ENCODE measurements at places on chromosomes 2 and 18.
A peak's percentile ranks its signal among the peaks of the same experiment; 100 is the strongest.

- DNase-seq, result no peak
These were observed 207.4 kb downstream of the TCF4 start for GRCh38 chr18:55380589-55380988.

GRCh38 chr18:31419457-31419932 lies 28.0 kb upstream of the DSG3 start:
- DNase-seq, result no peak

GRCh38 chr18:38450876-38451275 lies 885.3 kb upstream of the CELF4 start:
- DNase-seq, result no peak

GRCh38 chr2:21770787-21771186 lies 647.0 kb downstream of the TDRD15 start:
- no peak for DNase-seq

DNA sequence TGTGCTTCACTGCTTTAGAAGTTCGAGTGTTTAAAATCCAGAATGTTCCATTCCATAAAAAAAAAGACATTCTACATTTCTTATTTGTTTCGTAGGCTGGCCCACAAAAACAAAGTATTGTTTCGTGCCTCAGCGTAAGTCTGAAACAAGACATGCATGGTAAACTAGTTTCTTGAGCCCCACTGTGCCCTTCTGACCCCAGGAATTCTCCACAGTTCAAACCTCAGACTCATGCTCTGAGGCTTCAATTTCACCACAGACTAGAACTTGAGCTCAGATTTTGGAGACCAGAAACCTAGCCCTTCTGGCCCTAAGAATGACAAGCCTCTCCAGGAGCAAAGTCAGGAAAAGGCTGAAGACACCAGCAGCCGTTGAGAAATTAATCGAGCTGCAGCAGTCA lies 151.5 kb downstream of the SLC8A1 start:
- DNase-seq, result no peak

DNA sequence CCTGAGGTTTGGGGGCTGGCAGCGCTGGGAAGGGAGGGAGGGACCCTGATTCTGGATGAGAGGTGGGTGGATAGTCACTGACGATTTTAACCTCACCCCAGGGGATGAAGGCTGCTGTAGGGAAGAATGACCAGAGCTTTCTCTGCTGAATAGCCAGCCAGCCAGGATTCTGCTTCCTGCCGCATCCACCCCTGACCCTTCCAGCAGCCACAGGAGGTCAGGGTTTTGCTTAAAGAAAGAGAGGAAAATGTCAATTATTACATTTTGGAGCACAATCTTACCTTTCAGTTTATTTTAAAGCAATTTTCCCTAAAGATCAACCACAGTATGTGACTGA lies 217.7 kb downstream of the GBX2 start:
- DNase-seq, result no peak

- no peak for DNase-seq
These were observed 145.2 kb upstream of the SMAD2 start for GRCh38 chr18:48075707-48076093.

GRCh38 chr2:159561786-159562185 lies 54.6 kb downstream of the BAZ2B start:
- DNase-seq, result no peak

DNA sequence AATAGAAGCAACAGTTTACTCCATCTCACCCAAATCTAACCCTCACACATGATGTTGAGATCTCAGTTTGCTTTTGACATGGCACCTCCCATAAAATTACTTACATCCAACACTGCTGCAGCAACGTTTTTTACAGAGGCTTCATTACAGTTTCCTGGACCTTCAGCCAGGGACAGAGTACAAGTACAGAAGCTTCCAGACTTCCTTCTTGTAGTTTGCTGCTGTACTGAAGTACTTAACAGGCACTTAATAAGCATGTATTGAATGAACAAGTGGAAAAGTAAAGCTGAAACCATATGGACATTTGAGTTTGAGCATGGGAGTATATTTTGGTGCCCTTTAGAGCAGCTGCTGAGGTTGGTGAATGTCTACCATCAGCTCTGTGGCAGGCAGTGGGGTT lies 514.2 kb downstream of the PTPRM start:
- no peak for DNase-seq

GRCh38 chr18:24014986-24015638 lies 558 bp downstream of the TTC39C start:
- peak; percentile 61 for DNase-seq

GRCh38 chr18:63107931-63108330 lies 211.6 kb downstream of the BCL2 start:
- DNase-seq, result no peak

DNA sequence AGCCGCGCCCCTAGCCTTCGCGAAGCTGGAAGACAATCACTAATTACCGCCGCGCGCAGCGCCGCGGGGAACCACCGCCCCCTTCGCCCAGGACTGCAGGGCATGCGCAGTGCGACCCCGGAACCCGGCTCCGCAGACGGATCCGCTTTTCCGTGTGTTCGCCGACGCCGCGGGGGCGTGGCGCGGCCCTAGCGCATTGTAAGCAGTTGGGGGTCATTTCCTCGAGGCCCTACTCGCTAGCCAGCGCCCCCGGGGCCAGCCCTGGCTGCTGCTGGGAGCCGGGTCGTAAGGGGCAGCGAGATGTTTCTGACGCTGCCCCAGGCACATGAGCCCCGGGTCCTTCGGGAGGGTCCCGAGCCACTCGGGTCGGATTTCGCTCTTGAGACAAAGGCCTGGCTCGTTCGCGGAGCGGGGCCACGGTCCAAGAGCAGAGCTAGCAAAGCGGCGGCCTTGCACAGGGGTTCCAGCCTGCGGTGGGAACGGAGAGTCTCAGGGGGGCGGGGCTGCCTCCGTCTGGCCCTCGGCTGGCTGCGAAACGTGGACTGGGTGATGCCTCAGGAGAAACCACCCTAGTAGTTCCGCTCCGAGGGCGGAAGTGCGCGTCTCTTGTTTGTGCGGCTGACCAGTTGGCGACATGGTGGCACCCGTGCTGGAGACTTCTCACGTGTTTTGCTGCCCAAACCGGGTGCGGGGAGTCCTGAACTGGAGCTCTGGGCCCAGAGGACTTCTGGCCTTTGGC lies at the start of the genes ELP2 and SLC39A6:
Gene ELP2 (plus strand): TSS at position 600 of the 739 bp plus-strand sequence. CDS start 35 bp downstream, at position 635.
Gene SLC39A6 (minus strand): TSS at position 41 of the 739 bp plus-strand sequence. CDS start 2,333 bp downstream, outside the sequence.
- peak; percentile 97 for DNase-seq
